DMS79 (cell line): ENCODE measurements at places on chromosomes 4 and X.

DNA sequence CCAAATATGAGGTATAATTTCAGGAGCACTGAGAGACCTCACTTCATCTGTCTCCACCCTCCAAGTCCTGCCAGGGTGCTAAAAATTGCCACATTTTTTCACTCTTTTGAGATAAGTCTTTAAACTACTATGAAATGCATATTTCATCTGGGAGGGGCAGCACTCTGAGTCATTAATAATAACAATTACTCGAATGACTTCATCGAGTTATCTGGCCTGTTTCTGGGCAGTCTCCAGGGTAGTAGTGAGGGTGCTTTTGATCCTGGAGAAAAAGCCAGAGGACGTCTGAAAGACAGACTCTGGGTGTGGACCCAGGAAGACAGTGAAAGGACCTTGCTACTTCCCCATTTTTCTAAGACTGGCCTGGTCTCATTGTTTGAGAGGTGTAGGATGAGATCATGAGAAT lies 42.3 kb upstream of the SRD5A3 start:
- DNase-seq, result no peak

DNA sequence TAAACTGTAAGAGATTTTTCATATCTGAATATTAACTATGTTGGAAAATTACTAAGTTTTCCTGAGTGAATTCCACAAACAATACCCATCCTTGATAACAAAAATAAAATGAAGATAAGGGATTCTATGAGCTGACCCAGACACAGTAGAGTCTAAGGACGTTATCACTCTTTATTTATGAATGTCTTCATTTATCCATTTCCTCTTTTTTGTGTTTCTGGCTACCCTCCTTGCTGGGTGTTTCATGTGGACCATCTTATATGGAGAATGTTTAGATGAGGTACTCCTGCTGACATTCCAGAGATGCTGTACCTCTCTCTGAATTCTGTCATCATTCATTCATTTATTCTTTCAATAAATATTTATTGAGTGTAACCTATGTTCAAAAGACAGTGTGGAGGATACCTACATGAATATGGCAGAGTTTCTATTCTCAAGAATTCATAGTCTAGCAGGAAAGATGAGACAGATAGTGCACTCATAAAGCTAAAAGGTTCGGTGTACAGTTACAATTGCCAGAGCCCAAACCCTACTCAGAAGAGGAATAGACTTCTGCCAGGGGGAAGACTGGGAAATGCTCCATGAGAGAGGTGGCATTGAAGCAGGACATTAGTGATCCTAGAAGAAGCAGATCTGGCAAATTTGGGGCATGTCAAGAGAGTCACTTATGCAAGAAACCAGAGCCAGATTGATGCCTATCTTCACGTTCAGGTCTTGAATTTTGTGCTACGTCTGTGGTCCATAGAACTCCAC lies 195.8 kb downstream of the MAML3 start:
- no peak for DNase-seq

DNA sequence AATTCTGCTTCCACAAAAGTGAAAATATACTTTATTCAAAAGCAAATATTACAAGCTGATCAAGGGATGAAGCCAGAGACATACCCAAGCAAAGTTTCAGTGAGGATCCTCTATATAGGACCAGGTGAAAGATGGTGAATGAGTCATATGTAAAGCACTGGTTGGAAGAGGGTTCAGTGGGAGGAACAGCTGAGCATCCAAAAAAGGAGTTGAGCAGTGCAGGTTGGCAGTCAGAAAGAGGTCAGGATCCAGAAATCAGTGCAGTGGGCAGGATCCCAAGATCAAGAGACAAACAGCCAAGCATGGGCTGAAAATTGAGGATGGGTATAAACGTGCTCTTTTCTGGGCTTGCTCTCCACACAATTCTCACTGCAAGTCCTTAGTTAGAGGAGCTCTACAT lies 30.3 kb downstream of the OTC start:
- no peak for DNase-seq

DNA sequence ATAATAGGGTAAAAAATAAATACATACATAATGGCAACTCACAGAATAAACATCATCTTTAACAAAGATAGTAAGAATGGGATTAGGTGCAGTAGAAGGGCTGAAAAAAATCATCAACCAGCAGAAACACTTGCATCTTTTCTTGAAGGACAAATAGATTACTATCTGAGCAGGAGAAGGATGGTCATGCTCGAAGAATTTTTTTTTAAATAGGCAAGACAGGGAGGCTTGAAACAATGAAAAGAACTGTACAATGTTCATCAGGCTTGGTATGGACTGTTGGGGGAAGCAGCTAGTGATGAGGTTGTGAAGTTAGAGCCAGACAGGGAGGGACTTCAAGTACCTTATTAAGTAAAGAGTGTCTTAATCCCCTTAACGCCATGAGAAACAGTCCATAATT lies 167.4 kb upstream of the LDB2 start:
- DNase-seq, result no peak

GRCh38 chrX:98931216-98931615 lies 1478.9 kb downstream of the PCDH19 start:
- DNase-seq, result no peak

GRCh38 chrX:74515356-74515755 lies 94.1 kb downstream of the SLC16A2 start:
- DNase-seq, result no peak

GRCh38 chr4:24112466-24112865 lies 222.6 kb upstream of the PPARGC1A start:
- DNase-seq, result no peak

GRCh38 chr4:125043486-125043885 lies 271.3 kb upstream of the FAT4 start:
- DNase-seq, result no peak
